ENCODE measurements at places on chromosomes 4 and X. TPM values are rescaled to one million over a fixed set of nuclear protein-coding genes. Genes with fewer than 3 reads are reported as not detected.

Gene SHOX
- 2.6 TPM for total RNA-seq

Gene FAM184B
- 0.20 TPM for total RNA-seq

Gene ETDB
- not detected for total RNA-seq

DNA sequence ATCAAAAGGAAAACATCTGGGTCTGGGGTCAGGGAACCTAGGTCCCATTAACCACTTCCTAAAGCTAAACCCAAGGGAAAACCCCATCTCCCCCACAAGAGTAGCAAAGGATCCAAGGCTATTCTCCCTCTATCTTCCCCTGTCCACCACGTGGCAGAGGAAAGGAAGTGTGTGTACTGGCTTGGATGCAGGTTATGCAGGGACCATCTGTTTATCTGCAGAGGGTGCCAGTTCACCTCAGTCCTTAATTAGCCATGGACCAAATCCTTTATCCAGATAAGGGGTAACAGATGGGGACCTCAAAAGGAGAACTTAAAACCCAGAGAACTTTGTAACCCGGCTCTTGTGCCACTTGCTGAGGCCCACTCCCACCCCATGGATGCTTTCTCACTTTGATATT lies 135.3 kb downstream of the ZNF518B start:
- no peak overlapping the region for H3K4me3 ChIP-seq
- H3K27me3 ChIP-seq, result no peaks in the 10 kb centered on the region

DNA sequence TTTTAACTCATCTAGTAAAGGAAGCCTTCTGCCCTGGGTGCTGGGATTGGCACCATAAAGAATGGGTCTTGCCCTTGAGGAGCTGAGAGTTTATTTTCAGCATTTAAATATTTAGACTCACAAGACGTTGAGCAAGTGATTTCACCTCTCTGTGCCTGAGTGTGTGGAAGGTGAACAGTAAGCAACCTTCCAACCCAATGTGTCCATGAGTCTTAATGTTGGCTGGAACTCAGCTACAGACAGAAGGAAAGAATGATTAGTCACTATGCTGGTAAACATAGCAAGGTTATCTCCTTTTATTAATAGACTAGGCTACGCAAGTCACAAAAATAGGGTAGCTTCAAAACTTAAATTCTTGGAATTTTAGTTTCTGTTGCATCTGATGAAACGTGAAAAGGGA lies 277.4 kb upstream of the GATB start:
- no peak for DNase-seq
- no peak overlapping the region for H3K4me3 ChIP-seq
- H3K4me1 ChIP-seq, result no peaks in the 10 kb centered on the region
- no peaks in the 10 kb centered on the region for H3K27me3 ChIP-seq
- no peaks in the 10 kb centered on the region for H3K36me3 ChIP-seq

DNA sequence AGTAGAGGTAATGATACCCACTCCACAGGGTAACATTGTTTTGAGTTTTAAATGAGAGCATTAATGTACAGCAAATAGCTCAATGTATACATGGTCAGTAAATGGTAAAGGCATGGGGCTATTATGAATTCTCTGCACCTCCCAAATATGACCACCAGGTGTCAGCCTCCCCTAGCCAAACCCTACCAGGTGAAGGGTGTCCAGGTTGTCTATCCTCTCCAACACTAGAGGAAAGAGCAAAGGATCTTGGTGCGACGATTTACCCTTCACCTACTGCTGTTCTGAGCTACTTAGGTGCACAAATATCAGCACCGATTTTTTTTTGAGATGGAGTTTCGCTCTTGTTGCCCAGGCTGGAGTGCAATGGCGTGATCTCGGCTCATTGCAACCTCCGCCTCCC lies 26.5 kb upstream of the XIAP start:
- H3K27ac ChIP-seq, result no peak overlapping the region
- no peaks in the 10 kb centered on the region for H3K4me1 ChIP-seq
- H3K36me3 ChIP-seq, result no peaks in the 10 kb centered on the region
- H3K4me3 ChIP-seq, result no peak overlapping the region

DNA sequence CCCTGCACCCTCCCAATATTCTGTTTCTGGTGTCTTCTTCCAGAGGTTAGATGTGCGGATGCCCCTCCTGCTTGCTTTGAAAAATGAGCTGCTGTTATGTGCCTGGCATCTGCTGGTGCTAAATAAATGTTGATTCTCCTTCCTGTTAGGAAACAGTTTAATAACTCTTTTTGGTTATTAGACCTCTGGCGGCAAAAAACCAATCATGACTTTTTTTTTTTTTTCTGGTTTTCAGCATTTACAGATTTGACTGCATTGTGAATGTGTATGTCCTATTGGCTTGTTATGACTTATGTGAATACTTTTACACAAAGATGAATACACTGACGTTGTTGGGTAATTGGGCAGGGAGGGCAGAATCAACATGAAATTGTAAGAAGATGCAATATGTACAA lies 13.6 kb upstream of the TMEM156 start:
- peaks cover 4% of the 10 kb centered on the region for H3K27me3 ChIP-seq
- H3K27ac ChIP-seq, result peak overlapping the region; percentile 90
- H3K4me1 ChIP-seq, result peaks cover 18% of the 10 kb centered on the region
- no peak for DNase-seq

DNA sequence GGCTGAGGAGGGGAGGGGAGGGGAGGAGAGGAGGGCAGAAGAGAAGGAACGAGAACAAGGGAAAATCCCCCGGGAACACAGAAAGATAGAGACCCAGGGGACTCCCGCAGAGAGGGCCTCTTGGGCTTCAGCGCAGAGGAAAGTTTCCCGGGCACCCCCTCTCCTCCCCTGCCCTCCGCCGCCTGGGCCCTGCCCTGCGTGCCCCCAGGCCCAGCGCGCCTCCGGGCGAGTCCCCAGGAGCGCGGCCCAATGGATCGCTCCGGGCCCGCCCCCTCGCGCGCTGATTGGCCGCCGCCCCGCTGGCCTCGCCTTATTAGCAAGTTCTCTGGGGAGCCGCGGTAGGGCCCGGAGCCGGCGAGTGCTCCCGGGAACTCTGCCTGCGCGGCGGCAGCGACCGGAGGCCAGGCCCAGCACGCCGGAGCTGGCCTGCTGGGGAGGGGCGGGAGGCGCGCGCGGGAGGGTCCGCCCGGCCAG lies at the start of gene MSX1:
TSS of gene MSX1 (plus strand) at position 341 of the 474 bp plus-strand sequence. CDS start 235 bp downstream, outside the sequence.
- peak within 1 kb of the TSS; percentile 46 for H3K4me3 ChIP-seq
- no peaks in the 10 kb centered on the region for H3K36me3 ChIP-seq
- H3K4me1 ChIP-seq, result peaks cover 36% of the 10 kb centered on the region
- H3K27me3 ChIP-seq, result peaks cover 100% of the 10 kb centered on the region
- no peak within 1 kb of the TSS for H3K27ac ChIP-seq
